ENCODE measurements at places on chromosomes 7 and 10.

GRCh38 chr7:128398016-128398840, 11.6 kb downstream of the IMPDH1 start:
- DNase-seq, result peak; percentile 32

DNA sequence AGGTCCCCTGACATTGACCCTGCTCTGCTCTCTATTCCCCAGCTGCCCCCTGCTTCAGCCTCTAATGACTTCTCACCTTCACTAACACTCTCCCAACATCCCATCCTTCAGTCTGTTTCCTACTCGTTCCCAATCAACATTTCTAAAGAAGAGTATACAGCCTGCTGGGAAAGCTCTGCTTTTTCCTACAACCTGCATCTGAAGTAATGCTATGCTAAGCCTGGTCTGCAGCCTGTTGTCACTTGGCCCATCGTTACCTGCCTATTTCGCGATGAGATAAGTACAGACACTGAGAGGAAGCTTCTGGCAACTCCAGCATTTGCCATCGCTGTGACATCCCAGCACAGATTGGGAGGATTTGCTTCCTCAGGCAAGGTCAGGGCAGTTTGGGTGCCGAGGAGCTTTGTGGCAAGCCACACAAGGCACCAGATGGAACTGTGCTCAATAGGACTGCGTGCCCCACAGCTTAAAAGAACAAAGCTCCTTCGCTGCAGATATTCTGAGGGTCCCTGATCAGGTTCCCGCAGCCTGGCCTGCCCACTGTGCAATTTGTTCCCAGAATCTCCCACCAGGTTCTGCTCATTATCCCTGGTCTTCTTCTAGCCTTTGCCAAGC, 51.4 kb downstream of the PKD1L1 start:
- no peak for DNase-seq

DNA sequence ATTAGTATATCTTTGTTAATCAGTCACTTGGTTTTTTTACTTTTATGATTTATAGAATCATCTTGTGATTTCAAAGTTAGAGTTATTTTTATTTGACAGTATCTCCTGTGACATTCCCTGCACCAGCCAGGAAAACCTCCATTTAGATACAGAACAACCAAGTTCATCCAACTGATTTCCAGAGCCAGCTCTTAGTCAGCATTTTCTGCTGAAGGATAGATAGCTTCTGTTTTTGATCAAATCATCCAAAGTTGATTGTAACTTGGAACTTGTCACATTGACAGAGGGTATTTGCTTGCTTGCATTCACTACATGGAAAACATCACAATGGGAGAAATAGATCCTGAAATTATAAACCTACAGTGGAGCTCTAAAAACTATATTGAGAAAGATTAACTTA, 122.6 kb downstream of the PON1 start:
- DNase-seq, result no peak

DNA sequence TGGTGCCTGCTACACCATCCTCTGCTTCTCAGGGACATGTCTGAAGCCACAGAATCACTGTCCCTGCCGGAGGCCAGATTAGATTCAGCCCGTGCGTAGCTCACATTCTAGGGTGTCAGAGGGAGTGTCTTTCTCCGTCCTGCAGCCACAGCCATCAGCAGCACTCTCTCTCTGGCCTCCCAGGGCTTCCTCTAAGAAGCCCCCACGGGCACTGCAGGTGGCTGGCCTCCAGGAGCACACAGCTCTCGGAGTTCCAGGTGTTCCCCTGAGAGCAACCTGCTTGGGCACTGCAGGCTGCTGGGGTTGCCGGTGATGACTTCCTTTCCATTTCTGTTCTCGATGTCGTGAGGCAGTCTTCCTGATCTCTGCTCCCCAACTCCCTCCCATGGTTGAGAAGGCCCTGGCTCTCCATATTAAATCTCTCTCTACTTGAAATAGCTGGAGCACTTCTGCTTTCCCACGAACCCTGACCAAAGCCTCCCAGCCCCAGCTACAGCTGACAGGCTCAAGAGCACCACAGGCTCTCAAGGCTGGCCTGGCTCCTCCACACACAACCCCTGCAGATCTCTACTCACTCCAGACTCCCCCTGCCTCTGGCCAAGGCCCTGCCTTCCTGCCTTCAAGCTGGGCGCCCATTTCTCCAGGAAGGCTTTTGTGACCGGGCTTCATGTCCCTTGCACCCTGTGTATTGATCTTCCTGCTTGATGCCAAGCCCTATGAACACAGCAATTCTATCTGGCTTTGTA, 49.0 kb upstream of the TMEM72 start:
- DNase-seq, result no peak

DNA sequence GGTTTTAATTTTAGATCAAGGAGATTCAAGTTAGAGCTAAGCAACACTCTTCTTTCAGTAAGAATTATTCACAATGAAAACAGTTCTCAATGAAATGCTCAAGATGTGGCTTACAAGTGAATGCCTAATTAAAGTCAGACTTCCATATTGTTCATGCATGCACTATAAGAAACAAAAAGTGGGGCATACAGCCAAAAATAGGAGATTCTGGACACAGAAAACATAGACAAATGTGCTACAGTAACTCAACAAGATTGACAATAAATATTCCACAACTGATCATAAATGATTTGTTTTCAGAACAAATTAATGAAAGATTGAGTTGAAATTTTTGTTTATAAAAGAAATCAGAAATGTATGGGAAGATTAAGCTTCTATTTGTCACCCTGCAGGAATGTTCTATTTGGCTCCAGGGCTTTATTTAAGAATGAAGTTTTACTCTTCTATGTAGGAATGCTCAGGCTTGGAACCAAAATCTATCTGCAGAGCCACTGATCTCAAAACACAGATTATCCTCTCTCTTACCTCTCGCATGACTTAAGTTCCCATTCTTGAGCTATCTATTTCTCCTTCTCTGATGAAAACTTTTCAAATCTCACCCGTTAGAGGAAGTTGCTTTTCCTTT, 89.0 kb upstream of the PIP4K2A start:
- DNase-seq, result no peak

DNA sequence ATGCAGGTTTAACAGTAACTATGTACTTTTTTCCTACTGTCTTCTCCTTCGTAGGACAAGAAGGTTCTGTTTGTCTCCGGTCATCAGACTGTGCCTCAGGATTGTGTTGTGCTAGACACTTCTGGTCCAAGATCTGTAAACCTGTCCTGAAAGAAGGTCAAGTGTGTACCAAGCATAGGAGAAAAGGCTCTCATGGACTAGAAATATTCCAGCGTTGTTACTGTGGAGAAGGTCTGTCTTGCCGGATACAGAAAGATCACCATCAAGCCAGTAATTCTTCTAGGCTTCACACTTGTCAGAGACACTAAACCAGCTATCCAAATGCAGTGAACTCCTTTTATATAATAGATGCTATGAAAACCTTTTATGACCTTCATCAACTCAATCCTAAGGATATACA, 2.4 kb downstream of the DKK1 start:
- no peak for DNase-seq

DNA sequence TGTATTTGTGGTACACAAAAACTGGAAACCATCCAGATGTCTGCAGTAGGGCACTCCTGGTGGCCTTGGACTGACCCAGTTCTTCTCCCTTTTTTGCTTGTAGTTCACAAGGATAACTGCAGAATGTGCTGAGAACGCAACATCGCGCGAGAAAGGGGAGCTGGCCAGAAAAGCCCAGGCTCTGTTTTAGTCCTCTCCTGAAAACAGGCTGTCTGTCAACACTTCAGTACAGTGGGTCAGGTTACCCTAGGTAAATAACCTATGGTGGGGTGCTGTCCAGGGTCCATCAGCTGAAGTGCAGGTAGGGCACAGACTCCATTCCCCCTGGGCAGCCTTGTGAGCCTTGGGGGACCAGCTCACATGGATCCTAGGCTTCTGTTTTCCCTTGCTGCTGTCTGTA, 495.8 kb downstream of the MDFIC start:
- DNase-seq, result no peak

DNA sequence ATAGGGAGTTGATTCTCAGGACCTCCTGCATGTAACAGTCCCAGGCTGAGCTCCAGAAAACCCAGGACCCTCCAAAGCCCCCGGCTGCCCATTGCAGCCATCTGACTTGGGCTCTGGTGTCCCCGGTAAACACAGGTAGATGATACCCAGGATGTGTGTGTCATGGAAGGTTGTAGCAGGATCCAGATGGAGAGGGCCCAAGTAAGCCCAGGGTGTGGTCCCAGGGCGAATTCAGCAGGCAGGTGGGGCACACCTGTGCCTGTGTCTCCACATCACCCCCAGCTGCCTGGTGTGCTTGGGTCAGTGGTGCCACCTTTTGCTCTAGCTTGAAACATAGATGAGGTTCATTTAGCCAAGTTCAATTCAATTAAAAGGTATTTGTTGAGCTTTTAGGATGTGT, 524.1 kb downstream of the GLRX3 start:
- DNase-seq, result no peak

GRCh38 chr7:121019018-121019417, 30.5 kb downstream of the CPED1 start:
- DNase-seq, result no peak

DNA sequence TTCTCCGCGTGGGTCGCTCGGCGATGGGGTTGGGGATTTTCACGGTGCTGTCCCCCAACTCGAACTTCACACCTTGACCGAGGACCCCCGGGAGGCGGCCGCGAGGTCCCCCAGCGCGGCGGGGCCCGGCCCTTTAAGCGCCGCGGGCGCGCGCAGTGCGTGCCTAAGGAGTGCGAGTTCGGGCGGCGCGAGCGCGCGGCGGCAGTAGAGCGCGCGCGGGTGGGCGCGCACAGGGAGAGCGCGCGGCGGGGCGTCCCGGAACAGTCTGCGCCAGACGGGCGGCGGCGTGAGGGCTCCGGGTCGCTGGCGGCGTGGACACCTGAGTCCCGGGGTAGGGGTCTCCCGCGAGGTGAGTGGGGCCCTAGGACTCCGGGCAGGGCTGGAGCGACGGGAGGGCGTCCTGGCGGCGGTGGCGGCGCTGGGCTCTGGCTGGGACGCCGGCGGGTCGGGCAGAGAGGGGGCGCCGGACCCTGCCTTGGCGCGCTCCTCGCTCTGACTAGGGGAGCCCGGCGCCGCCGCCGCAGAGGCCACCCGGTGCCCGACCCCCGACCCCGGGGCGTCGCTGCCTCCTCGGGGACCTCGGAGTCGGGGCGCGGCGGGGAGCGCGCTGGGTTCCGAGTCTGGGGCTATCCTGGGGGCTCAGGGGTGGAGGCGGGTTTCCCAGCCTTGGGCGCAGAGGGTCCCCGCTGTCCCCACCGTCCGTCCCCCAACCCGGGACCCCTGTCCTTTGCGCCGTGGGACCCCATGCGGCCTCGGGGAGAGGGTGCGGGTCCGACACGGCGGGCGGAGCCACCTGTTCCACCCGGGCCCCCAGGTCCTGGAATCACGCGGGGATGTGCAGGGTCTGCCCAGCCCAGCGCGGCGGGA, at the start of gene PROSER2:
Gene PROSER2 (plus strand): TSS at position 235 of the 867 bp plus-strand sequence. CDS start 28,722 bp downstream, outside the sequence.
- peak; percentile 20 for DNase-seq

DNA sequence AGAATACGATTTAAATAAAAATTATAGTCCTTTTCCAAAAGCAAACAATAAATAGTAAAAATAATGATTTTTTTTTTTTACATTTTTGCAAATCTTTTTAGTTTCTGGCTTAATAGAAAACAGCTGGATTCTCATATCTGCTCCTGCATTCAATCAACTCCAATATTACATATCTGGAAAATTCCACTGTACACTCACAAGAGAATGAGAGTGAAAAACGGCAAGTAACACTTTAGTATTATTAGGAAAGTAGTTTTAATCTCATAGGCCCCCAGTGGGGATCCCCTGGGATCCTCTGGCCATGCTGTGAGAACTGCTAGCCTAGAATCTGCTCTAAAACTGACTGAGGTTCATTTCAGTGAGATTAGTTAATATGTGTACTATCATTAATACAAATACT, 128.6 kb upstream of the LRRN3 start:
- DNase-seq, result no peak

DNA sequence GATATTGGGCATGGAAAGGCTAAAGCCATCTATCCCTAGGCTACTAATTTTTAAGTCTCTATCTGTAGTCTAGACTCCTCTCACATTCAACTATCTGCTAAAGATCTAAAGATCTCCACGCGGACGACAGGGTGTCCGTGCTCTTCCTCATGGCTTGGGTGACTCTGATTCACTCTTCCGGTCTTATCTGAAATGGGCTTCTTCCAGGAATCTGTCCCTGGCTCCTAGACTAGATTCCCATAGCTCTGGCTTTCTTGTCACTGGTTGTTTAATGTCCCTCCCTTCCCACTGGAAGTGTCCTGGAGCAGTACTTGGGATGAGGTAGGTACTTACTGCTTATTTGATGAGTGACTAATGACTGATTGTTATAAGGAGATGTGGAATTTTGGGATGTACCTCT, 62.0 kb upstream of the PODXL start:
- no peak for DNase-seq
